ENCODE measurements at places on chromosomes 5 and 9.

DNA sequence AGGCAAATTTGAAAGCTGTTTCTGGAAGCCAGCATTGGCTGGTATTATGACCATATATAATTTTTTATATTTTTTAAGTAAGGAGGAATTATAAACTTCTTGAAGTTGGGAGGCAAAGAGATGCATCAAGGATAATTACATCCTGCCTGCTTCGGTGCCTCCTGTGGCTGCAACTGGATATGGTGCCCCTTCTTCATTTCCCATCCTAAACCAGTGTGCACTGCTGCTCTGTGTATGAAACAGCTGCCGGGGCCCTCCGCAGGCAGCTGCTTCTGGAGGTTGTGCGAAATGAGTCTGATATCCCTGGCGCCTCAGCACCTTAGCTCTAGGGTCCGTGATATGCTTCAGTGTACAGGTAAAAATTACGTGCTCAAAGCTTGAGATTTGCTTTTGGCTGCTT is 304.2 kb downstream of the ENC1 start:
- DNase-seq = no peak

DNA sequence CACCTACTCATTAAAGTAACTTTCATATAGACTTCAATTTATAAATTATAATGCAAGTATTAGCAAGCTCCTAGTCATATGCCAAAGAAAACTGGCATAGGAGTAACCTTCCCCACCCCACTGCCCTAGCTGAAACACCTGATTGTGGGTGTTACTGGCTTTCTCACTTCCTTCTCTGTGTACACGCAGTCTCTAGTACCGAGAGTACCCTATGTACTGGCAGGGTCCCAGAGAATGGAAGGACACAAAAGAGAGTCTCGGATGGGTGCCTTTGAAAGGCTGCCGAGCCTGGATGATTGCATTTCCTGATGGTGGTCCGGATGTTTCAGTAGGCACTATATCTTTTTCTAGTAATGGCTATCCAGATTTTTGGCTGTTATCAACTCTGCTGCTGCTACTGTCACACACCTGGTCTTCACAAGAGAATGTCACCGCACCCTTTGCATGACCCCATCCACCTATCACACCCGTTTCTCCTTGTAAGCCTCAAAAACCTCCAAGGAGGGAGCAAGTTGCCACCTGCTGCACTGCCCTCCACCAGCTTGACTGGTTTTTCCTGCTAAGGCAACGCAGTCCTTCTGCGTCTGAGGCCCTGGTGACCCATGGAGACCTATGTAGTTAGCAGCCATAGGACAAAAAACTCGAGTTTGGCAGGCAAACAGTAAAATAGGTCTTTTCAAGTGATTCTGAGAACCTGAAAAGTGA is 53.8 kb upstream of the CLINT1 start:
- no peak for DNase-seq

- DNase-seq = no peak
These were observed 982.2 kb downstream of the TLE1 start for GRCh38 chr9:80707120-80707519.

- DNase-seq = no peak
These were observed 38.3 kb downstream of the DNAJB5 start for GRCh38 chr9:35027860-35028259.

GRCh38 chr5:160230686-160231527 is 1.6 kb downstream of the FABP6 start:
- DNase-seq = no peak

- no peak for DNase-seq
These were observed 73.9 kb upstream of the EFNA5 start for GRCh38 chr5:107744418-107745330.

DNA sequence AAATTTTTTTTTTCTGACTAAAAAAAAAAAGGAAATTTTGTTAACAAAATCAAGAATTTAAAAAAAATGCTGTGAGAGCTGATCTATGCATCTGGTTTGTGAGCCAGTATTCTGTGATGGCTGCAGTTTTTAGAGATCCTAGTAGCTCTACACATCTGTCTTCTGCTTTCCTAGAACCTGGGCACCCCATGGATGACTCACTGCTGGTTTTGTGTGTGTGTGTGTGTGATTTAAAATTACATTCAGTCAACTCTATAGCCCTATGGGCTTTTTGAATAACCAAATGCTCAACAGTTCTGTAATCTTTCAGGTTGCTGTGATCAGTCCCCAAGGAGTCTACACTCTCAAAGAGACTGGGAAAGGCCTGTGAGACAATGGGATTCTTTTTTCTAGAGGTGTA is 2.5 kb upstream of the PSMD5 start:
- DNase-seq = peak; percentile 29

GRCh38 chr9:127397646-127398274 is 791 bp downstream of the SLC2A8 start:
- DNase-seq = peak; percentile 18

GRCh38 chr9:98428454-98428853 is 173.0 kb upstream of the TBC1D2 start:
- no peak for DNase-seq

DNA sequence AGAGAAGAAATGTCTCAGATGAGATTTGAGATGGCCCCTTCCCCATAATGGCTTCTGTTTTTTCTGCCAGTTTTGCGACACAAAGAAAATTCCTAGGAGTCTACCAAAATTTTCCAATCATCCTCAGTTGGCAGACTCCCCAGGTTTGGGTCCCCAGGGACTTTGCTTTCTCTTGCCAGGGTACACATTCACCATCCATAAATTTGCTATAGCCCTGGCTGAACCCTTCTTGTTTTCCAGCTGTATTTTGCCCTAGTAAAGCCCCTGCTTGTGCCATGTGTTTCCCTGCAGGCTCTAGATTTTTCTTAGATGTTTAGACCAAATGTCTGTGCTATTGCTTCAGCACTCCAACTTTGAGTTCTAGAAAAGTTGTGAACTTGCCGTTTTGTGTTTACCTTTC is 283.2 kb downstream of the ANXA1 start:
- DNase-seq = no peak

GRCh38 chr5:124492444-124493224 is 253.8 kb downstream of the ZNF608 start:
- no peak for DNase-seq

- no peak for DNase-seq
These were observed 437.9 kb downstream of the RAB3C start for GRCh38 chr5:59020611-59021285.

GRCh38 chr9:27019589-27019988 is 14.1 kb upstream of the LRRC19 start:
- no peak for DNase-seq

DNA sequence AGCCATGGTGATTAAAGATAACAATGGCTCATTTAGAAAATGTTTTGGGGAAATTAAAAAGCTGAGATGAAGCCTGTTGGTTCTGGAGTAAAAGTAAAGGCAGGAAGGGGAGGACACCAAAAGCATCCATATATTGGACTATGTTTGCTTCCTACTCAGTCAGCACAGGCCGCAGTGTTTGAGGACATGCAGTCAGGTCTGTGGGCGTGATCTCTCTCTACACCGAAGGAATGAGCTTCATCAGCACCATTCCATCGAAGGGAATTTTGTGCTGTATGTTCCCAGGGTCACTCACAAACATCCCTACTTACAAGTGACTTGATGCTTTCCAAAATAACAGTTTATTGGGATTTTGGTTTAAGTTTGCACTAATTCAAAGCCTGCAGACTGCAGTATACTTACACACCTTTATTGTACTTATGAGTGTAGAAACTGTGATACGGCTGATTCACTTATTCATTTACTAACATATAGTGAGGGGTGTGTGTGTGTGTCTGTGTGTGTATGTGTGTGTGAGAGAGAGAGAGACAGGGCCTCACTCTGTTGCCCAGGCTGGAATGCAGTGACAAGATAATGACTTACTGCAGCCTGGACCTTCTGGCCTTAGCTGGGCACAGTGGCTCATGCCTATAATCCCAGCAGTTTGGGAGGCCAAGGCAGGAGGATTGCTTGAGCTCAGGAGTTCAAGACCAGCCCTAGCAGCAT is 13.4 kb upstream of the CDK5RAP2 start:
- no peak for DNase-seq

DNA sequence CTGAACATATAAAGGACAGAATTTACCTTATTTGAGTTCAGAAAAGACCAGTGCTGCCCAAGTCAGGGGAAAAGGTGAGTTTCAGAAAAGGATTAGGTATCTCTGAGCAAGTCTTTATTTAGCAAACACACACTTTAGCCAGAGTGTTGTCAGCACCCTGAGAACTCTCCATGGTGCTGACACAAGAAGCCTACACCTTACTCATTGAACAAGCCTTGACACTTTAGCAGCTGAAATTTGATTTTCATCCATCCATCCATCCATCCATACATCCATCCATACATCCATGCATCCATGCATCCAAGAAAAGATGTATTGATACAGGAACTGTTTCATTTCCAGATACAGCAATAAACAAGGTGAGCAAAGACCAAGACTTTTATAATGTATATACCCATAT is 311.2 kb downstream of the TRIM32 start:
- DNase-seq = no peak

GRCh38 chr9:131826966-131827525 is 87.2 kb upstream of the RAPGEF1 start:
- no peak for DNase-seq

- no peak for DNase-seq
These were observed 108.4 kb upstream of the DHFR start for GRCh38 chr5:80763211-80763610.

GRCh38 chr5:116423141-116423540 is 151.5 kb downstream of the SEMA6A start:
- DNase-seq = no peak

DNA sequence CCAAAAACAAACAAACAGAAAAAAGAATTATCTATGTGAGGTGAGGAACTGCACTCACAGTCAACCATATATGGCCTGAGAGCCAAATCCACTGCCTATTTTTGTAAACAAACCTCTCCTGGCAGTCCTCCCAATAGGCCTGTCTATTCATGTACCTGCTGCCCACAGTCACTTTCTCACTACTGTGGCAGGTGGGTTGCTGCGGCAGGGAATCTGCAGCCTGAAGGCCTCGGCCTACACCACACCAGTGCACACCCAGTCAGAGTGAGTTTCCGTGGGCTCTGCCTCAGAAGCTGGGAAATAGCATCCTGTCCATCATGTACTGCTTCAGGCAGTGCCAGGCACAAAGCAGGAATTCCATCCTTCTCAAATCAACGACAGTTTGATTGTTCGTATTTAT is 82.3 kb downstream of the SPTLC1 start:
- no peak for DNase-seq

DNA sequence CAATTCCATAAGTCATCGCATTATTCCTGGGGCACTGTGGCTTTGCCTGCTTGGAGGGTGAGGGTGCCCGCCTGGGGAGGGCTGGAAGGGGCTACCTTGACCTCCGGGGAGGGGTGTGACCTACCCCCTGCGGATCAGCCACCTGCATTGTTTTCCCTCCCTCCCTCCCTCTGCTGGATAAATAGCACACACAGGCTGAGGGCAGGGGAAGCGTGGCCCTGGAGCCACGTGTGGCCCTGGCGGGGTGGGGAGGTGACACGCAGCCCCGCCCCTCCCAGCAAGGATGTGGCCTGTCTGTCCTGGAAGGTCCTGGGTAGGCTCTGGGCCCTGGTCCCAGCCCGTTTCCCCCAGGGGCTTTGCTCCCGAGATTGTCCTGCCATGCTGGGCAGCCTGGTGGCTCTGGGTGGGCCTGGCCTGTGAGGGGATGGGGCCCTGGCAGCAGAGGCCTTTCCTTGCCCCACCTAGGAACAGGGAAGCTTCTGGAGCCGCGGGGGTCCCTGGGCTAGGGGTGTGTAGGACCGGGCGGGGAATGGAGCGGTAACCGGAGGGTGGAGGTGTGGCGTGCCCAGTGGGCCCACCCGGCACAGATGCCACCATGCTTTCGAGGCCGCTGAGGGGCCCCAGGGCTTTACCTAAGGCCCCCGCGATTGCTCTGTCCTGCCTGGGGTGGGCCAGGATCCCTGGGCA is 33.4 kb downstream of the RXRA start:
- DNase-seq = no peak

DNA sequence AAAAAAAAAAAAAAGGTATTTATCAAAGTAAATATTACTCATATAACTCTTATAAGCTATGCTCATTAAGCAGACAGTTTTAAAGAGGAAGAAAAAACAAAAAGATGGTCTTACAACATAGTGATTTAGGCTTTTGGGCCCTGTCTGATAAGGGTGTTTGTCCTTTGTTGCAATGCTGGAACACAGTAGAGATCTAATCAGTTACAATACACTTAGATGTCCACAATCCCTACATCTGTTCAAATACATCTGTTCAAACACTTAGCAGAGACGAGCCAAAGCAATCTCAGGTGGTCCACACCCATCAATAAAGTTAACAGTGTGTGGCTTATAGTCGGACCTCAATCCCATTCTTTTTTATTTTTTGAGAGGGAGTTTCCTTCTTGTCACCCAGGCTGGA is 11.0 kb downstream of the PRXL2C start:
- no peak for DNase-seq

DNA sequence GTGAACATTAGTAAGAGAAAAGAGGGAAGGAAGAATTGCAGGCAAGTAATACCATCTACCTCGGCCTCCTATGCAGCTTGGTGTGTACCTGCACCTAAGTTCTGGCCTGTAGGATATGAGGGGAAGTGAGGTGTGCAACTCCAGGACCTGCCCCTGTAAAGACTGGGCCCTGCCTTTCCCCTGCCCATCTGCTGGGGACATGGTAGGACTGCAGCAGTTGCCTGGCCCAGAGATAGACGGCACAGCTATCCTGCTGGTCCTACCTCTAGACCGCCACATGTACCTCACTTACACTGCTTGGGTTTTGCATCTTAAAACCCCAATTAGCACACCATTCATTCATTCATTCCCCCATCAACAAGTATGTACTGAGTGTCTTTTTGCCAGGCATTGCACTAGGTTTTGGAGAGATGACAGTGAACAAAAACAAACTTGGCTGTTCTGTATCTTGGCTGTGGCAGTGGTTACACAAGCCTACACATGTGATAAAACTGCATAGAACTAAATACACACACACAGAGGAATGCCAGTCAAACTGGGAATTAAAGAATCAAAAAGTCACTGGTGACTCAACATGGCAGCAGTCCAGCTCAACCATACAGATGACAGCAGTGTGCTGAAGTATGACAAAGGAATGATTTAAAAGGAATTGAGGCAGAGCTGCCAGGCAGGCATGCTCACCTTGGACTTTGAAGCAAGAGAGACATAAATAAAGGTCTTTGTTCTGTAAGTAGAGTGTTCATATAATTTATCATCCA is 23.3 kb upstream of the MGAT1 start:
- peak; percentile 46 for DNase-seq

GRCh38 chr5:3995954-3996619 is 400.5 kb downstream of the IRX1 start:
- DNase-seq = no peak

- DNase-seq = no peak
These were observed 455.6 kb upstream of the GRAMD2B start for GRCh38 chr5:125967576-125967975.

- DNase-seq = no peak
These were observed 266.4 kb upstream of the IRX4 start for GRCh38 chr5:2149195-2149539.

DNA sequence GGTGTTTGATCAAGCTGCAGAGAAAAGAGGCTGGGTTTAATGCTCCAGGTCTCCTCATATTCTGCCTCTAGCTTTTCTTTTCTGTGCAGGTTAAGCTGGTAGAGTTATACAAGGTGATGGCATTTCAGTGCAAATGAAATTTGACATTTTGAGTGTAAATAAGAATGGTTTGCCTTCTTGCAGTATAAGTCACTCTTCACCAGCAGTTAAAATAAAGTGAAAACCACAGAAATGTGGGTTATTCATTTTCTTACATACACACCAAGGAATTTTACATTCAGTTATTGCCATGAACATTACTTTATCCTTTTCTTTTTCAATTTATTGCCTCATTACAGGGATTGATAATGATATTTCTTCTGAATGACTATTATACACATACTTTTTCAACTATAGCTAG is 337.5 kb upstream of the PCSK5 start:
- no peak for DNase-seq

GRCh38 chr5:180007582-180007981 is 64.0 kb downstream of the RNF130 start:
- no peak for DNase-seq
